ENCODE measurements at places on chromosomes 7 and 10.

DNA sequence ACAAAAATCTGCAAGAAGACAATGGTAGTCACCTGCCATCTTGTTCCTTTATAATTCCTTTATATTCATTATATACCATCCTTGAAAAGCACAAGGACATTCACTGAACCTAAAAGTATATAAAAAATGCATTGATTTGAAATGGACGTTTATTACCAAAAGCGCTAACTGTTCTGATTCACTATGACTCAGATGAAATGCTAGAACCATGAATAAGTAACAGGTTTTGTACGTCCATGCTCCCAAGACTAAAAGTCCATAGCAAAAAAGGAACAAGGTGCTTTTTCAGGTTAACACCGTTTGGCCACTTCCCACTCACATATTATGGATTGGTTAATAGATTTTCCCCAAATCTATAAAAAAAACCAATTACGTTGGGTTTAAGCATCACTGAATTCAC is 109.4 kb downstream of the PPP1R17 start:
- no peak for DNase-seq

DNA sequence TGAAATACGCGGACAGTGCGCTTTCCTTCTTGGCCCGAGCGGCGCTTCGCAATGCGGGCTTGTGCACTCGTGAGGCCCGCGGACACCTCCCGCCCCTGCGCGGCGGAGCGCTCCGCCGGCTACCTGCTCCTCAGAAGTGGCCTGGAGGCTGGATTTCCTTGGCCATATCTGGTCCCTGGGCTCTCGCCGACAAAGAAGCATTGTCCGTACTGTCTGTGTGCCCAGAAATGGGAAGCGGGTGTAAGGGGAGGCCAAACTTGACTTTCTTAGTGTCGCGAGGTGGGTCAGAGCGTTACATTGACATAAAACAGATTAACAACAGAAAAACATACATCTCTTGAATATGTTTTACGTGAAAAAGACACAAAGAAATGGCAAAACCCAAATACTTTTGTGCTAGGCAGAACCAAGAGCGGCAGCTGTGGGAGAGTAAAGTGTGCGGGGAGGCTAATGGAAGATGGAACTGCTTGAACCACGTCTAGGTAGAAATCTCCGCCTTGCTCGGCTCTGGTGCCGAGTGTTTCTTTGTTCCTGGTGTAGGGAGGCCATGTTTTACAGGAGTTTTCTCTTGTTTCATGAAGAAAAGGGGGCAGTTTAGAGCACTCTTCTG is 1.4 kb downstream of the LANCL2 start:
- no peak for DNase-seq

- DNase-seq: no peak
Measured at GRCh38 chr7:123285076-123285700, 85.4 kb upstream of the SLC13A1 start.

DNA sequence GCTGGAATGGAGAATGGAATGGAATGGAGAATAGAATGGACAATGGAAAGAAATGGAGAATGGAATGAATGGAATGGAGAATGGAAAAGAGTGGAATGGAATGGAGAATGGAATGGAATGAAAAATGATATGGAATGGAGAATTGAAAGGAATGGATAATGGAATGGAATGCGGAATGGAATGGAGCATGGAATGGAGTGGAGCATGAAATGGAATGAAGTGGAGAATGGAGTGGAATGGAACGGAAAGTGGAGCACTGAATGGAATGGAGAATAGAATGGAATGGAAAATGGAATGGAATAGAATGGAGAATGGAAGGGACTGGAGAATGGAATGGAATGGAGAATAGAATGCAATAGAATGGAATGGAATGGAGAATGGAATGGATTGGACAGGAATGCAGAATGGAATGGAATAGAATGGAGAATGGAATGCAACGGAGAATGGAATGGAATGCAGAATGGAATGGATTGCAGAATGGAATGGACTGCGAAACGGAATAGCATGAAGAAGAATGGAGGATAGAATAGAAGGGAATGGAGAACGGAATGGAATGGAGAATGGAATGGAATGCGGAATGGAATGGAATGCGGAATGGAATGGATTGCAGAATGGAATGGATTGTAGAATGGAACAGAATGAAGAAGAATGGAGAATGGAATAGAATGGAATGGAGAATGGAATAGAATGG is 89.4 kb downstream of the NSUN6 start:
- no peak for DNase-seq

DNA sequence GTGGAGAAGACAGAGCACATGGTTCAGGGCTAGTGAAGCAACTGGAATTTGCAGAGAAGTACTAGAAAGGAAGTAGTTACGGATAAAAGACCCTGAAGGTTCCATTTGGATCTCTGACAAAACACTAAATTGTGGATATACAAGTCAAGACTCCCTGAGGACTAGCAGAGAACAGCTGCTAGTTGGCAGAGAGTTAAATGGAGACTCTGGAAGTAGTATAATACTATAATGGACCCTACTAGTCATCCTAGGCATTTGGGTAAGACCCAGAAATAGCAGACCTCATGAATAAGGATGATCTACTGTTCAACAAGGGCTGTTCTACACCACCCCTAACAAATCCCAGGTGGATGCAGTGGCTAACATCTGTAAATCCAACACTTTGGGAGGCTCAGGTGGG is 19.1 kb downstream of the MCMBP start:
- no peak for DNase-seq

- no peak for DNase-seq
Measured at GRCh38 chr7:42805601-42806000, 106.3 kb downstream of the C7orf25 start.

- DNase-seq: no peak
Measured at GRCh38 chr7:39624442-39624807, 1.1 kb downstream of the RALA start.

DNA sequence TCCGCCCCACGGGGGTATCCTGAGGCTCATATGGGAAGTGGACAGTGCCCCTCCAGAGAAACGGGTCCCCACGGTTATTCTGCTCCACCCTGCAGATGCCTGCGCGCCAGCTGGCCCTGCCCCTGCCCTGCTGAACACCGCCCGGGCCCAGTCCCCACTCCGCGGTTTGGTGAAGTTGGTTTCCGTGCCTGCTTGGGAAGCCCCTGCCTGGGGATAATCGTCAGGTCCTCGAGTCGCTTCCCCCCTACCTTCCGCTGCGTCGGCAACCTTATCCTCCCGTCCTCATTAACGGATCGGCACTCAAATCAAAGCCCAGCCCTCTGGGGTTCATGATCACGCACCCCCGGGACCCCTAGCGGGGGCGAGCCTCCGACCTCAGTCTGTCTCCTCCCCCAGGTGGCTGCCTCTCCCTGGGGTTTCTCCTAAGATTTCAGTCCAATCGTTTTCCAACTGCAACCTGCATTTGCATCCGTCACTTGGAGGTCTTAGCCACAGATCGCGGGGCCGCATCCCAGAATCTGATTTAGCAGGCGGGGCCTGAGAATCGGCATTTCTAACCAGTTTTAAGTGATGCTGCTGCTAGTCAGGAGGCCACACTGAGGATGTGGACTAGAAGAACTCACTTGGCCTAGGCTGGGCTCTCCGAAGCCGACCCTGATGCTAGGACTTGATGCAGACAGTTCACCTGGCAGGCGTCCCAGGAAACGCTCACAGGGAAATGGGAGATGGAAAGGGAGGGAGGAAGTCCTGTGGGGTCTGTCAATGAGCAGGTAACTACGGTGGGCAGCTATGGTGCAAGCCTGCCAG is 27.6 kb downstream of the WDR86 start:
- no peak for DNase-seq

GRCh38 chr10:95211606-95212279 is 17.7 kb downstream of the ACSM6 start:
- peak; percentile 60 for DNase-seq

DNA sequence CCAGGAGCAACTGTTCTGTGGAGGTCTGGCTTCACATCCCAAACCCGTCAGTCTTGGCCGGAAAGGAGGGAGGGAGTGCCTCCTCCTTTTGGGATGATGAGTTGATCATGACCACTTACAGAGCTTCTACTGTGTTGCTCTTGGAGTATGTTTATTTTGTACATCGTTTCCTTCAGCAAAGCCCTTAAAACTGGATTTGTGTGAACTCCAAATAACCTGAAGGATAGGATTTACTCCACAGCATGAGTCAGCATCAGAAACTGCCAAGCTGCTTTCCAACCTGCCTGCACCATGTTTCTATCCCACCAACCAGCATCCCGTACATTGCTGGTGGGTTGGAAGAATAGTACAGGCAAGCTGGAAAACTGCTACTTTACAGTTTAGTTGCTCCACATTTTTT is 3.5 kb downstream of the CCDC201 start:
- no peak for DNase-seq

GRCh38 chr7:145082366-145083161 is 246.7 kb upstream of the TPK1 start:
- no peak for DNase-seq

DNA sequence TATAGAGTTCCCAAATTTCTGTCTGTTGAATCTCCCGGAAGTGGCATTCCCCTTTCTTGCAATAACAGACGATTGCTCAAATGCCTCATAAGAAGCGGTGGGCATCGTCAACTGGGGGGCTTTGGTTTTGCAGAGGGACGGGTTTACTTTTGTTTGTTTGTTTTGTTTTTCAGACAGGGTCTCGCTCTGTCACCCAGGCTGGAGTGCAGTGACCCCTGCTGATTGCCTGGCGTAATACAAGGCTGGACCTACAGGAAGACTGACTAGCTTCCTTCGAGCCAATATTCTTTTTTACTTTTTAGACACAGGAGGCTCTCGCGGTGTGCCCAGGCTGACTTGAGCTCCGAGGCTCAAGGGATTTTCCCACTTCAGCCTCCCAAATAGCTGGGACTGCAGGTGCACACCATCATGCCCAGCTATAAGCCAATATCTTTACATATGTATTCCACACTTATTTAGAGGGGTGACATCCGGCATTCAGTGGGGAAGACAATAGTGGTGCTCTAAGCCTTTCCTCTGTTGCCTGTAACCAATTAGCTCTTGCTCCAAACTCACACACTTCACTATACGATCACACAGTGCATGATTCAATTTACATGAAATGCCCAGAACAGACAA is 58.1 kb downstream of the FHIP2A start:
- peak; percentile 37 for DNase-seq

GRCh38 chr10:111338035-111338434 is 261.2 kb downstream of the ADRA2A start:
- no peak for DNase-seq

DNA sequence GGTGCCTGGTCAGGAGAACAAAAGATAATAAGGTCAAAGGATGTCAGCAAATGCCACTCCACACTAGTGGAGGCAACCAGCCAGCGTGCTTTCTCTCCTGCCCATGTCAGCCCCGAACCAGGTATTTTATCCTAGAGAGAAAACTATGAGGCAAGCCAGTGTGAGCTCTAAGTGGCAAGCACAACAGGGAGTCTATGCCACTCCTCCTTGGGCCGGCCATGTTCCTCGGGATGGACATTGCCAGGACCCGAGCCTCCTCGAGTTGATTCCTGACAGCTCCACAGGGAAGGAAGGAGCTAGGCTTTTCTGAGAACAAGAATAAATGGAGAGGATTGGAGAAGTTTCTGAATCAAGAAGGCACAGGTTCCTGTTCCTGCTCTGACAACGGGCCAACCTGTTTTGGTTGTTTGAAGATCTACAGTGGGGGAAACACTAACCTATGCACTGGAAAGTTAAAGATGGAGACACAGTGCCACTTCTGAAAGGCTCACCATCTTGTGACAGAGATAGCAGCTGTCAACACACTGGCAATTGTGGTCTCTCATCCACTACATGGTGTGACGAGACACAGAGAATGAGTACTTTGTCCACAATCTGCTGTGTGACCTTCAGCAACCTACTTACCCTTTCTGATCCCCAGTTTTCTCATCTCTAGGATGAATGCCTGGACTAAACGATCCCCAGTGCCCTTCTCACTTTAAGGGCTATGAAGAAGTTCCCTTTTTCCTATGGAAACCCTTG is 28.8 kb downstream of the ABLIM1 start:
- no peak for DNase-seq

DNA sequence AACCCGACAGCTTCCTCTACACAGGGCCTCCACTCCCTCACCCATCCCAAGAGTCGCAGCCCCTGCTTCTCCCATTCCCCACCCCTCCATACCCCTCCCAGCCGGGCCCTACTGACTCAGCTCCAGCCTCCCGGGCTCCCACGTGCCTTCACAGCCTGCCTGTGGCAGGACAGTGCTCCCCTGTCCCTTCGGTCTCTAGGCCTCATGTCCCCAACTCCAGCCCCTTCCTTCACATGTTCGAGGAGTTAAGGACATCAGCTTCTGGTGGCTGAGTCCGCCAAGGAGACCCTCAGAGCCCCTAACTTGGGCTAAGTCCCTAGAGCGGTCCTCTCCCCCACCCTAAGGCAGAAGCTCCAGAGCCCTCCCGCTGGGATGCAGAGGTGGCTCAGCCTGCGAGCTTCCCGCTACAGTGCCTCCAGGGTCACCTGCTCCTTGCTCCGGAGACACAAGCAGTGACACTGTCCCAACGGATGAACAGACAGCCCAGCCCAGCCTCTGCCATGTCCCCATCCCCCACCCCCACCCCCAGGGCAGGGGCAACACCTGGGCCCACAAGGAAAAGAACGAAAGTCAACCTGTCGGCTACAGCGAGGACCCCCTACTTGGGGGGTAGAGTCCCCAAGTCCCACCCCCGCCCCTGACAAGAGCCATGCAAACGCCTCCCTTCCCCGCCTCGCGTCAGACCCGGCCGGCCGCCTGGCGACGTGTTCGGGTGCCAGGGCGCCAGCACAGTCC is 716 bp downstream of the SMARCD3 start:
- no peak for DNase-seq

DNA sequence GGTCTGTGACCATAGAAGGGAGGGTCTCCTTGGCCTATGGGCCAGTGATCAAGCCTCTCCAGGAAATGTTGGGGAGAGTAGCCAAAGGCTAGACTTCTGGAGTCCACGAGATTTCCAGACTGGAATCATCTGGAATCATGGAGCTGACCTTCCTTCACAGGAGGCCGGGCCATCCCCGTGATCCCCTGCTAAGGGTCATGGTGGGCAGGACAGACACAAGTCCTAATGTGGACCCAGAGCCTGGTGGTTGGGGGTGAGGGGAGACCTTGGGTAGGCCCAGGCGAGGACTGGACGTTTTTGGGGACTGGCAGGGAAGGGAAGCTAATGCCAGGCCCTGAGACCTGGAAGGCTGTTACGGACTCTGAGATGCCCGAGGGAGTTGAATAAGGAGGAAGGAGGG is 9.8 kb upstream of the GRID1 start:
- no peak for DNase-seq

GRCh38 chr10:58371473-58371872 is 13.7 kb upstream of the TFAM start:
- no peak for DNase-seq

DNA sequence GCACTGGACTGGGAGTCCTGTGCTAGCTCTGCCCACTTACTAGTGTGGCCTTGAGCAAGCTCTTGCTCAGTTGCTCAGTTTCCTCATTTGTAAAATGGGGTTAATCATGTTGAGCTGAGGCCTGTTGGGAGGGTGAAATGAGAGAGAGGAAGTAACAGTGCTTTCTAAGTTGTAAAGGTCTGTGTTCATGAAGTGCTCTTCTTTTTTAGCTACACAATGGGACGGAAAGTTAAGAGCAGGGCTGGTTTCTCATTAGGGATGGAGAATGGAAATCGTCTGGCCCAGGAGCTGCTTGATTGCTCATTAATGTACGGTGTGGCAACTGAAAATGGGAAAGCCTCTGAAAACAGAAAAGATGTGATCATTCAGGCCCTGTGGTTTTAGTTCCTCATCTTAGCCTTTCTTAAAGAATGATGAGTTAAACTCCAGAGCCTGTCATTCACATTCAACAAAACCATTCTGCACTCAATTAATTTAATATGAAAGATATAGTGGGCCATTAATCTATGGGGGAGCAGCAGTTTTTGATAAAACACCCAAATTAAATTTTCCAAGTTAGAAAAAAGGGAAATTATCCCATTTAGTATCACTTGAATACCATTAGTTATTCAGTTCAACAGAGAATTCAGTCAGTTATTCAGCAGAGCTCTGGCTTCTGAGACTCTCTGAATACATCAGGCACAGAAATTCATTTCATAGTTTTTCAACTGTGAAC is 60.5 kb downstream of the SH2D4B start:
- DNase-seq: no peak
